ENCODE measurements at places on chromosomes 1 and 21. TPM values are rescaled to one million over a fixed set of nuclear protein-coding genes. Genes with fewer than 3 reads are reported as not detected.
A peak's percentile ranks its signal among the peaks of the same experiment; 100 is the strongest.

DNA sequence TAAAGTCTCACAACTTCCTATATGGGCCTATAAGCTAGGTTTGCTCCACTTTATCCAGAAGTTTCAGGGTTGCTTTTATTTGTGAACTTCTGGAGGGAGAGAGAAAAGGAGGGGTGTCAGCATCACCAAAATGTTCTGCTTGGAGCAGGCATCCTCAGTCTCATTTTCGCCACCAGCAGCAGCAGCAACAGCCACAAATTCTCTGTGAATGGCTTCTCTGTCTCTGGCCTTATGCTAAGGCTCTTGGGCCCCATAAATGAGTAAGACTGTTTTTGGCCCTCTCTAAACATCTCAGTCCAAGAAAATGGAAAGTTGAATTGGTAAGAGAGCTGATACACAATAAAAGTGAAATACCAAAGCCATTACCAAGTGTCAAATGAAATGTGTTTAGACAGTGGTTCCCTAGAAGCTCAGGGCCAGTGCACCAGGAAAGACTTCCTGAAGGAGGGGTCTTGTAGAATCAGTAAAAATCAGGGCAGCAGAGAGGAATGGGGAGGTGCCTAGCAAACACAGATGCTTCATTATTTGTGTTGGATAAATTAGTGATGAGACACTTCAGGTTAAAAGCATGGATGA is 53.0 kb upstream of the SPATA6 start:
- DNase-seq = no peak

AMPD1 gene
- total RNA-seq = not detected

OR10Z1 gene
- total RNA-seq = not detected

- DNase-seq = no peak
Measured at GRCh38 chr1:11828511-11828910, 19.1 kb downstream of the NPPA start.

C1QA gene
- total RNA-seq = not detected

GRCh38 chr1:18632783-18633421 is 2.3 kb downstream of the PAX7 start:
- DNase-seq = no peak

DNA sequence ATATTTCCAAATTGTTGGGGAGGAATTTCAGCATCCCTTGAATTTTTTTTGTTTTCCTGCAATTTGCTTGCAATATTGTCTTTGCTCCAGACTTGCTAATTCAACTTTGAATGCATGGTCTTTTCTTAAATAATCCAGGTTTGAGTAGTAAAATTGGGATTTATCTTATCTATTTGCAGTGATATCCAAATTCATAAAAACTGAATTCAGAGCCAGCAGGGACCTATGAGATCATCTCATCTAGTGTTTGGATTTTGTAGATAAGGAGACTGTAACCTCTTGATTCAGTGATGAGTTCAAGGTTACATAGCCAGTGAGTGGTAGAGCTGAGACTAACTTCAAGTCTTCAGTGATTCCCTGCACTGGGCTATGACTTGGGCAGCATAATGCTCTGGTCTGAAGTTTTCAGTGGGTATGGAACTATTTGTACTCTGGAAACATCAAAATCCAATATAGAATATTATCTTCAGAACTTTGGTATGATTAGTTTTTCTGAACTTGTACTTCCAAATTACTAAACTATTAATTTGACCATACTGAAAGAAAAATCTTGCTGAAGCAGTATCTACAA is 109.4 kb downstream of the DISP1 start:
- DNase-seq = no peak

DNA sequence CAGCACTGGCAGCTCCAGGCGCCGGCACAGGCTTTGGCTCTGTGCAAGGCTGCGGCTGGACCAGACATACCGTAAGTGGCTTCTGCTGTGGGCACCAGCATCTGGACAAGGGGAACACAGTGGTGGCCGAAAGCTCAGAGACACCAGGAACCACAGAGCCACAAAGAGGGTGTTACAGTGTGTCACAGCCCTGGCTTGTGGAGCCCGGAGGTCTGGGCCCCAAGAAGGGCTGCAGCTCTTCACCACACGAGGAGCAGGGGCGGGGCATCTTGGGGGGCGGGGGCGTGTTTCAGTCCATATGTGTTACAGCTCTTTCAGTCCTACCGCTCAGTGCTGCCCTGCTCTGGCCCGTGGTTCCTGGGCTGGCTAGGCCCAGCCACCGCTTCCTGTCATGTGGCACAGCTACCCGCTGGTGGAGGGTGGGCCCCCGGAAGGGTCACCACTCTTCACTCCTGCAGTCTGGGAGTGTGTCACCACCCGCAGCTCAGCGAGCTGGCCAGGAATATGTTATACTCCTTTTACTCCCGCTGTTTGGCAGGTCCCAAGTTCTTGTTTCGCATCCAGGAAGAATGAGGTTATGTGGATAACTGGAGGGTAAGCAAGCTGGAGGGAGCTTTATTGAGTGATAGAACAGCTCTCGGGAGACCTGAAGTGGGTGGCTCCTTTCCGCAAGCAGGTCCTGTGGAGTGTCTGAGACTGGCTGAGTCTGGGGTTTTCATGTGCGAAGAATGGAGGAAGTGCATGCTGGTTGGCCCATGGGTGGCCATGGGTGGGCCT is 3.3 kb upstream of the LSM10 start:
- peak; percentile 44 for DNase-seq

- DNase-seq = no peak
Measured at GRCh38 chr1:46749404-46749803, 30.5 kb upstream of the EFCAB14 start.

DNA sequence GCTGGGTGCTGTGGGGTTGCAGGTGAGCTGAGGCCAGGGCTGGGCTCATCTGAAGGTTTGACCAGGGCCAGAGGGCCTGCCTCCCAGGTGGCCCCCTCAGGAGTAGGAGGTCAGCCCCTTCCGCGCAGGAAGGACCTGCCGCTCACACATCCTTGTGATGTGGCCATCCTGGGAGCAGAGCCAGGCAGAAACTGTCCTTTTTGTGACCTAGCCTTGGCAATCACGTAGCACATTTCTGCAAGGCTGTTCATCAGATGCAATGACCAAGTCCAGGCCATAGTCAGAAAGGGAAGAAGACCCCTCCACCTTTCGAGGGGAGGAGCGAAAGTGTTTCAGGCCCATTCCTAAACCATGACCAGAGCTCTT is 55.5 kb upstream of the TRAPPC10 start:
- no peak for DNase-seq

- DNase-seq = no peak
Measured at GRCh38 chr21:38858812-38859205, 53.1 kb downstream of the ETS2 start.

GRCh38 chr1:1374929-1375662 is at the start of gene AURKAIP1:
Gene AURKAIP1, minus strand, starts transcription at chr1:1375207. Its CDS starts 451 bp downstream, at chr1:1374756.
- DNase-seq = peak; percentile 100

DNA sequence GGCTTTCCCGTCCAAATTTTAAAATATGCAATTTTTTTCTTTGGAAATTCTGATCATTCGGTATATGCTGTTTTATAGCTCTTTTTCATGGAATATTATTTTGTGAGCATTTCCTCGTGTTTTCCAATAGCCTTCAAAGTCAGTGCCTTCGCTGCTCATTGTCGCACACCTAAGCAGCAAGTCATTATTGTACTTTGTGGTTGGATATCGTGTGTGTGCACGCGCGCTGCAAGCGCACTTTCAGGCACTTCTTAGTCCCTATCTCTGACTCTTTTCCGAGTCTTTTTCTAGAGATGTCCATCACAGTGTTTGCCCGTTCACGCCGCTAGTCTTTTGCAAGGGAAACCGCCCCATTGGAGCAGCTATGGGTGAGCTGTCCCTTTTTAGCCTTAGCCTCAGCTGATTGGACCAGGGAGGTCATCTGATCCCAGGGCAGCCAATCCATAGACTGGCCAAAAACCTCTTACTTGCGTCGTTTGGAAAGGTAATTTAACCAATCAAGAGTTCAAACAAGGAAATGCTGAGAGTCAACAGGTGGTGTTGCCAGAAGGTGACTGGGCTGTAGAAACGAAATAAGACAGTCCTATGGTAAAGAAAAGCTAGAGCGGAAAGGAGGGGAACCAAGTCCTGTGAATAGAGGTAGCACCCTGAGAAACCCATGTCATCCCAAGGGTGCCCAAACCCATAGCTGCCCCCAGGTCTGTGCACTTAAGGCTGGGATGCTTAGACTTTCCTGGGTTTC is 710 bp upstream of the HYI start:
- DNase-seq = peak; percentile 27

ASTN1 gene
- total RNA-seq = not detected

DNA sequence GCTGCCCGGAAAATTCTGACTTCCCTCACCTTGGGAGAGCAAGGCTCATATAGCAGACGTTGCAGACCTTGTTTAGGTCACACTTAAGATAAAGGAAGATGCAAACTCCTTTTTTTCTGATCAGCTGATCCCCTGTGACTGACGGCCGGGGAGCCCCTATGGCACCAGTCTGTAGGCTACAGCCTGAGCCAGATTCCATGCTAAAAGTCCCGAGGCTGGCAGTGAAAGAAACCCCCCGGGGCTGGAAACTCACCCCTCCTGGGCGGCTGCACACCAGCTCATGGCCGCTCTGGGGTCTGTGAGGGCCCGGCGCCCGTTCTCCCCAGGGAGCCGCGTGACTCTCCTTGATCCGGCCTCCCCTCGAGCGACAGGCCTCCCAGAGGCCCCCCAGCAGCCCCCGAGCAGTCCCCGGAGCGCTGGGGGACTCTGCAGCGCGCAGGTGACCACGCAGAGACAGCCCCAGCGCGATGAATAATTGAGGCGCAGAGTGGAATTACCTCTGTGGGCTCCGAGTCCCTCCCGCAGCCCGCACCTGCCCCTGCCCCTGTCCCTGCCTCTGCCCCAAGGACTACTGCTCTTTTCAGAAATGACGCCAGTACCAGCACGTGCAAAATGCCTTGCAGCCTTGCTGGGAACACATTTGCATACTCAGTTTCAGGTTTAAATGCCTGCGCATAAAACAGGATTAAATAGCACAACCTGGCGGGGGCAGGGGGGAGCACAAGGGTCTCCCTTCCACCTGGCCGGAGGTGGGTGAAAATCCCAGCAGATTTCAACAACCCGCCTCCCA is 62.6 kb upstream of the CLDN14 start:
- no peak for DNase-seq

DNA sequence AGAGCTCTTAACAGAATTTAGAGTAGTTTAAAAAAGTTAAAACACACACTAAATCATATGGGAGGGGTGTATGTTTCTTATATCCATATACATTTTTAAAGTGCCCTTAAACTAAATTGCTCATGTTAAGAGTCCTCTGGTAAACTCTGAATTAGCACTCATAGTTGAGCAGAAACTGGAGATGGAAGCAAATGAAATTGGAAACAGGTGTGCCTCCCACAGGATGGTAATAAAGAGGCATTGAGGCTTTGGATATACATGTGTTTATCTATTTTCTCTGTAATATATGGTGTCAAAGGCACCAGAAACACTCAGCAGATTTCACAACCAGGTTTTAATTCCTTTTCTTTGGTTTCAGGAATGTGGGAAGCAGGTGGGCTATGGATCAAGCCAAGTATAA is 188.6 kb downstream of the HS2ST1 start:
- no peak for DNase-seq

- DNase-seq = no peak
Measured at GRCh38 chr1:164021813-164022212, 537.2 kb upstream of the PBX1 start.

- no peak for DNase-seq
Measured at GRCh38 chr1:201353186-201353940, 24.1 kb downstream of the TNNT2 start.

DNA sequence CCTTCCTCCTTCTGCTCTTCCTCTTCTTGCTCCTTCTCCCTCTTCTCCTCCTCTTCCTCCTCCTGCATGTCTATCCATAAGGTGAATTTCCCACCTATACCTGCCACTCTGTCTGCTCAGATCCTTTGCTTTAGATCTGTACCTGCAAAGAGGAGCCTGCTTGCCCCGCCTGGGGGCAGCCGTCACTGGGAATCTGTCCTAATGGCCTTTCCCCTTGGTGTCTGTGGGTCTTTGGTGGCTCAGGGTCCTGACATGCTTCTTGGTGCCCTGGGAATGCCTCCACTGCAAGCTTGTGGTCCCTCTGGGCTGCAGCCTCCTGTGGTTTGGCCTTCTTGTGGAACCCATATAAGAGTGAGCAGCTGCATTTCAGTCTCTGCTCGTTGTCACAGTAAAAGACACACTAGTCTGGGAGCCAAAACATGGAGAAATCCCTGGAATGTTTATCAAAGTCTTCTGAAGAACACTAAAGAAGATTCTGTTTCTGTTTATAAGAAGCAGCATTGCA is 79.5 kb upstream of the CSF3R start:
- DNase-seq = no peak

DNA sequence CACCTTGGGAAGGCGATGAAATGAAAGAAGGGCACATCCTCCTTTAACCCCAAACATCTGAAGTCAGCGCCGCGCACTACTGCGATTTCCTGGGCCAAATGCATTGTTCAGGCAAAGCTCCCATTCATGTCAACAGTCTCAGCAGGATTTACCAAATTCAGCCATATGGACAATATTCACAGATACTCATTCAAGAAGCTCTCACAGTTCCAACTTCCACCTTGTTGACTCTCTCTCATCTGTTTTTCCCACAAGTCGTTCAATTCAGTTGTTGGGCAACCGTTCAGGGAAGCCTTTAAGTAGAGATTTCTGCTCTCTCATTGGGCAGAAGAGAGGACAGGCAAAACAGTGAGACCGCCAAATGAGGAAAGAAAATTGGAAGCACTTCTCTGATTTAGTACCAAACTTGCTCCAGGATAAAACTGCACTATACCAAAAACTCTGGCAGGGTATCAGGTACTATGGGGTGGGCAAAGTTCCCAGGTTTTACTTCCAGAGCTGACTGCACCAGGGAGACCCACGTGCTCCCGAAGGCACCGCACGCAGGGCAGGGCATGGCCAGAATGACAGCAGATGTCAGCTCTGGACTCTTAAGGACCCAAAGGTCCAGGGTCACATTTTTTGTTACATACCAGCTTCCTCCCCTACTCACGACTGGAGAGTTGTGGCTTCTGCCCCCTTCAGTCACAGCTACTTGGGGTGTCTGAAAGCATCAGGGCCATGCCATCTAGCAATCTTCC is 668.8 kb downstream of the KIF26B start:
- no peak for DNase-seq

DNA sequence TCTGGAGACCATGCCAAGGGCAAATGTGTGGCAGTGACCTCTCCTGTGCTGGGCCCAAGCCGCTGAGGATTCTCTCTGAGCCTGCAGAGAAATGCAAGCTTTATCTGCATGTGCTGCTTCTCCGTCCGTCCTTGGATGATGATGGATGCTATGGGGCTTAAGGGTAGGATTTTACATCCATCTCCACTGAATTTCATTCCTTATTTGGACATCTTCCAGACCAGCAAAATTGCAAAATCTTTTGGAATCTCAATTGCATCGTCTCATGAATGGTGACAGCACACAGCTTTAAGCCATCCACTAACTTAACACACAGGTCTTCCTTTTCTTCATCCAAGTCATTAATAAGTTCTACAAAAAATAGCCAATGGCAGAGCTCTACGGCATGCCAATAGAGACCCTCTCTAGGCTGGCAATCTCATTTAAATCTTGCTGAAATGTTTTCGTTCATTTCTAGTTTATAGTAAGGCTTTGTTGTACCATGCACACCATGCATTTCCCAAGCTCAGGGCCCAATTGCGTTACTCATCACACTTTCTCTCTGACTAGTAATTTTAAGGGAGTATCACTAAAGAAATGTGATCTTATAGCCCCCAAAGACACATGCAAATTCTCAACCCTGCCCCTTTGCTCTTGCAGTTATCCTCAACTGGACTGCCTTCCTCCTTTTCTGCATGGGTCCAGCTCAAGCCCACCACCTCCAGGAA is 11.1 kb downstream of the BATF3 start:
- DNase-seq = no peak

COG2 gene
- total RNA-seq = 25.7 TPM
